ENCODE measurements at places on chromosomes 2 and 18. TPM values are rescaled to one million over a fixed set of nuclear protein-coding genes. Genes with fewer than 3 reads are reported as not detected.

Gene MC5R
- total RNA-seq, result not detected

GRCh38 chr2:58756336-58756735, 515.2 kb upstream of the FANCL start:
- DNase-seq, result no peak

DNA sequence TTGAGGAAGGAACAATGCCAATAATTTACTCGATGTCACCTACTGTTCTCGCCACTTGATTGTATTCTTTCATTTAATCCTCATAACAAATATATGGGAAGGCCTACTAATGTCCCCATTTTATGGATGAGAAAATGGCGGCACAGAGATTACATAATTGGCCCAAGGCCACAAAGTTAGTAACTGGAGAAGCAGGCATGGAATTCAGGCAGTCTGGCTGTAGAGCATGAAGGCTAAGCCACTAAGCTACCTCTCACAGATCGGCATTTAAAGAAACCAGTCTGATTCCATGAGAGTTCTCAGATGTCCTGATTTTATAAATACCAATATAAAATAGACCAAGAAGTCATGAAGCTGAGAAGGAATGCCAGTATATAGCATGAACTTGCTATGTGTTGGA, 121.8 kb upstream of the EPAS1 start:
- no peak for DNase-seq

DNA sequence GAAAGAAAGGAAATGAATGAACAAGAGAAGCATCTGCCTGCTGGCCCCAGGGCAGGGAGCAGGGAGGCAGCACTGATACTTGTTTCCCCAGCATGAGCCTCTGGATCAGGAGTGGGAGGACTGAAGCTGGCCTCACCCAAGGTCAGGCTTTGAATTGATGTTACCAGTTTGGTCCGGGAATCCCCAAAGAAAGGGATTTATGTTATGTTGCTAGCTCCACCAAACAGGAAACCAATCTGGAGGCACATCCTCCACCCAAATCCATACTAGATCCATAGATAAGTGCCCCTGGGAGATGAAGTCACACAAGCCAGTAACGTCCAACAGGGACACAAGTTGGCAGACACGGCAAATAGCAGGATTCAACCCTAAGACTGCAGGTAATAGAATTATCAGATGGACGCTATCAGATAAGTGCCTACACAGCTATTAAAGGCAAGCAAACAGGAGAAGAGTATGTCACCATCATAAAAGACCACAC, 85.9 kb downstream of the MTCL1 start:
- DNase-seq, result no peak

Gene GRHL1
- total RNA-seq, result 13.7 TPM

Gene TEX51
- total RNA-seq, result not detected

GRCh38 chr2:4715065-4715464, 977.1 kb upstream of the SOX11 start:
- no peak for DNase-seq
